Naive B cell (primary cell): ENCODE measurements at places on chromosomes 5 and 9.

GRCh38 chr9:72955571-72955970, 2.7 kb upstream of the ALDH1A1 start:
- DNase-seq, result no peak
- peaks cover 28% of the 10 kb centered on the region for H3K4me1 ChIP-seq
- H3K4me3 ChIP-seq, result no peak overlapping the region

DNA sequence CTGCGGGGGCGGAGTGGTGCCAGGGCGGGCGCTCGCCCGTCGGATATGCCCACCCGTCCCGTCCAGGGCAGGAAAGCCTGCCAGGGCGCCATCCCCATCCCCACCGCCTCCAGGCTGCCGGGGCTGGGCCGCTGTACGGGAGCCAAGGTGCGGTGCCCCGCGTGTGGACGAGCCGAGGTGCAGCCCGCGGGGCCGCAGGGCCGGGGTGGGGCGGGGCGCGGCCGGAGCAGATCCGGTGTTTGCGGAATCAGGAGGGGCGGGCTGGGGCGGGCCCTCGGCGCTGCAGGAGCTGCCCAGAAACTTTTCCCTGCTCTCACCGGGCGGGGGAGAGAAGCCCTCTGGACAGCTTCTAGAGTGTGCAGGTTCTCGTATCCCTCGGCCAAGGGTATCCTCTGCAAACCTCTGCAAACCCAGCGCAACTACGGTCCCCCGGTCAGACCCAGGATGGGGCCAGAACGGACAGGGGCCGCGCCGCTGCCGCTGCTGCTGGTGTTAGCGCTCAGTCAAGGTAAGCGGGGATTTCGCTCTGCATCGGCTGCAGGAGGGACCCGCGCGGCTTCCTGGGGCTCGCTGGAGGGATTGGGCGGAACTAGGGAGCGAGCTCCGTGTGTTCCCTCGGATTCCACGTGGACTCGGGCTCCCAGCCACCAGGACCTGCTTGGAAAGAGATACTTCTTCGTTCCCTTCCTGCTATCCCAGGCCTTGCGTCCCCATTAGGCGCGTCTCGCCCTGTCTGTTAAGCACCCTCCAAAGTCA, at the start of gene ITGA2:
ITGA2 (plus strand) TSS at position 328 of the 756 bp plus-strand sequence; CDS start at position 445, 117 bp downstream.
- peak within 1 kb of the TSS; percentile 69 for H3K4me3 ChIP-seq
- peak; percentile 5 for DNase-seq
- peaks cover 4% of the 10 kb centered on the region for H3K4me1 ChIP-seq
- H3K27me3 ChIP-seq, result peaks cover 59% of the 10 kb centered on the region
- no peak within 1 kb of the TSS for H3K27ac ChIP-seq

- H3K4me1 ChIP-seq, result peaks cover 45% of the 10 kb centered on the region
- no peaks in the 10 kb centered on the region for H3K27me3 ChIP-seq
- no peak overlapping the region for H3K4me3 ChIP-seq
- H3K27ac ChIP-seq, result peak overlapping the region; percentile 61
- no peak for DNase-seq
These were observed 3.1 kb upstream of the ZCCHC10 start for GRCh38 chr5:133029416-133029815.

DNA sequence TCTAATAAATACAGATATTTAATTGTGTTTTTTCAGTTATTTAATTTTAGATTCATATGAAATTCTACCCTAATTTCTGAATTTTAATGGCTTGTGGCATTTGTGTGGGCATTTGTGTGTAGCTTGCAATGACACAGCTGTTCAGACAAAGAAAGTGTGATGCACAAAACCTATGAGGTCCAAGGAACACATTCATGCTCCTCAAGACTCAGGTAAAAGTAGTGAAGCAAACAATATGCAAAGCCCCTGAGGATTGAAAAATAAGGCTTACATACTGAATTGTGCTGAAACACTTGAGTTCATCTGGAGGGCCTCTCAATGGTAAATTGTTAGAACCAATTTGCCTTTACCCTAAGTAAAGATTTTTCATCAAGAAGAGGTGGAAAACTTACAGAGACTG, 28.1 kb downstream of the IL7R start:
- peaks cover 15% of the 10 kb centered on the region for H3K4me1 ChIP-seq
- no peaks in the 10 kb centered on the region for H3K27me3 ChIP-seq
- no peak for DNase-seq

DNA sequence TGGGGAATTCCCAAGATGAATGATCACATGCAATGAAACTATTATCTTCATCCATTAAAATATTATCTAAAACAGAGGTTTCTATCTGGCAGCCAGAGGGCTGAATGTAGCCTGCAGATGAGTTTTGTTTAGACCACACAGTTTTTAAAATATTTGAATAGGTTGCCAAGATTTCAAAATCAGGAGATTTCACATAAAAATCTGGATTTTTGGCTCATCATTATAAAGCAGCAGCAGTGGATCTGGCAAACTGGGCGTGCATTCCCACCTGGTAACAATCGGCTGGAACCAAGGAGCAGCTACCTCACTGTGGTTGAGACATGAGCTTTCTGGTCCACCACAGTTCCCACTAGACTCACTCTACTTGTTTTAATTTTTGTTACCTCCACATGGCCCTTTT, 155.1 kb downstream of the BNC2 start:
- DNase-seq, result no peak
- no peak overlapping the region for H3K27ac ChIP-seq
- H3K4me3 ChIP-seq, result no peak overlapping the region
- no peaks in the 10 kb centered on the region for H3K4me1 ChIP-seq

DNA sequence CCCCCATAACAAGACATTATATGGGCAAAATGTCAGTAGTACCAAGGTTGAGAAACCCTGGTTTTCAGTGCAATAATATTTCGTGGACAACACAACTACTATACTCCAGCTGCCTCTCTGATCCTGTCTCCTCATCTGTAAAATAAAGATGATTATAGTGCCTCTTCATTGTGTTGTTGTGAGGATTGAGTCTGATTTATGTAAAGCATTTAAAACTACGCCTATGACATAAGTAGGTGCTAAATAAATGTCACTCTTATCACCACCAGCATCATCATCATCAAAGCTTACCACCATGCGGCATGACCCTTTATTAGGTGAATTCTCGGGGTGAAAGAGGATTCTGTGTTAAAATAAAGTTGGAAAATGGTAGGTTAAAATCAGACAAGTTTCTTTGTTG, 67.8 kb upstream of the IFNE start:
- DNase-seq, result no peak
- peaks cover 37% of the 10 kb centered on the region for H3K27me3 ChIP-seq
- no peak overlapping the region for H3K4me3 ChIP-seq

- H3K27ac ChIP-seq, result no peak overlapping the region
- no peak for DNase-seq
- peaks cover 5% of the 10 kb centered on the region for H3K27me3 ChIP-seq
- H3K4me3 ChIP-seq, result no peak overlapping the region
These were observed 12.0 kb downstream of the GDF9 start for GRCh38 chr5:132854301-132854700.

DNA sequence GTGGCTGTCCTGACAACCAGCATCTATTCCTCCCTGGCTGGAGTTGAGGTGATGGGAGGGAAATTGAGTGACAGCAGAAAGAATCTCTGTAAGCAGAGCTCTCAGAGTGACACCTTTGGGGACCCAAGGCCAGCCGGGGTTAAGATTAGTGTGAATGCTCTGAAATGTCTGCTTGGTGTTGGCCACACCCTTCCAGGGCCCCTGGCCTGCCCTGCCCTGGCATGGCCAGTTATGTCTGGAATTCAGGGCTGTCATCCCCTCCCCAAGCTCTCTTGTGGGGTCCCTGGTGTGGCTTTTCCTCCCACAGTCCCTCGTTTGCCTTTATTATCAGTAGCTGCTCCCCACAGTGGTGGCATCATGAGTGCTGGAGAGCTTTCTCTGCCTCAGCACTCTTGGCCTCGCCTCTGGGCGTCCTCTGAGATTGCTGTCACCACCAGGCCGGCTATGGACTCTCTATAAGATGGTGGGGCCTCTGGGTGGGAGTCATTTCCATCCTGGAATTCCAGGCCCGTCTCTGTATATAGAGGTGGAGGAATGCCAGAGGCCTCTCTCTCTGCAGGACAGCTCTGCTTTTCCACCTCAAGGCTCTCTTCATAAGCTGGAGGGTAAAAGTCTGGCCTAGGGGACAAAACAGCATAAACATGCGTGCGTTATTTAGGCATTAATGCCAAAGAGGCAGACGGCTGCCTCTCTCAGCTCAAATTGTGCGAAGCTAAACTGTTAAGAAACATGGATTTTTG, 3.6 kb downstream of the TMEM252 start:
- H3K27me3 ChIP-seq, result no peaks in the 10 kb centered on the region
- peaks cover 5% of the 10 kb centered on the region for H3K4me1 ChIP-seq
- H3K36me3 ChIP-seq, result no peaks in the 10 kb centered on the region
- H3K4me3 ChIP-seq, result no peak overlapping the region
- no peak overlapping the region for H3K27ac ChIP-seq

- no peak for DNase-seq
- no peak overlapping the region for H3K4me3 ChIP-seq
- H3K27me3 ChIP-seq, result no peaks in the 10 kb centered on the region
- no peak overlapping the region for H3K27ac ChIP-seq
- no peaks in the 10 kb centered on the region for H3K4me1 ChIP-seq
- peaks cover 35% of the 10 kb centered on the region for H3K36me3 ChIP-seq
These were observed 39.9 kb downstream of the DDX46 start for GRCh38 chr5:134798468-134798867.

- peaks cover 3% of the 10 kb centered on the region for H3K27me3 ChIP-seq
- H3K27ac ChIP-seq, result peak overlapping the region; percentile 15
- peaks cover 23% of the 10 kb centered on the region for H3K36me3 ChIP-seq
These were observed 131.3 kb downstream of the AOPEP start for GRCh38 chr9:94857791-94858190.

- no peak for DNase-seq
- H3K4me1 ChIP-seq, result peaks cover 58% of the 10 kb centered on the region
- H3K27me3 ChIP-seq, result no peaks in the 10 kb centered on the region
- peaks cover 3% of the 10 kb centered on the region for H3K36me3 ChIP-seq
- peak overlapping the region; percentile 61 for H3K27ac ChIP-seq
- H3K4me3 ChIP-seq, result peak overlapping the region; percentile 80
These were observed 26.9 kb downstream of the CSNK1G3 start for GRCh38 chr5:123538670-123539459.

DNA sequence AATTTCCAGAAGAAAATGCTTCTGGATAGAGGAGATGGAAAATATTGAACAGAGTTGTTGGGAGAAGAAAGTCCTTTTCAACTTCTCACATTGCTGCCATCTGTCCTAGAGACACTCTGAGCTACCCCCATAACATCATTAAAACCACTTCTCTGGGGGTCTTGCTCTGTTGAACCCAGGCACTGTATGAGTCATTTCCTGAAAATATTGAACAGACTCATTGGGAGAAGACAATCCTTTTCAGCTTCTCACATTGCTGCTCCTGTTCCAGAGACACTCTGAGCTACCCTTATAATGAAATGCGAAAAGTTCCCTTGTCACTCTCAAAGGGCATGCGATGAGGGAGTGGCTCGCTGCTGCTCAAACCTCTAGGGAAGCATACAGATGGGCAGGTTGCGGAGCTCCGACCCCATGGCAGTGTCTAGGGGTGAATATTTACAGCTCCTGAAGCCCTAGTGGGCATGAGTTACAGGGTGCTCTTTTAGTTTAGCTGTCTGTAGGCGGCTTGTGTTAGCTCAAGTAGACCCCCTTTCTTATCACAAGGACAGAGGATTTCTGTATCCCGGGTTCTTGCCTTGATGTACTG, 90.7 kb downstream of the CDKN2A start:
- H3K4me3 ChIP-seq, result no peak overlapping the region
- no peaks in the 10 kb centered on the region for H3K4me1 ChIP-seq
- no peak overlapping the region for H3K27ac ChIP-seq
- no peak for DNase-seq

- peaks cover 13% of the 10 kb centered on the region for H3K4me1 ChIP-seq
- H3K4me3 ChIP-seq, result no peak overlapping the region
- H3K27ac ChIP-seq, result no peak overlapping the region
- no peak for DNase-seq
These were observed 164.0 kb downstream of the CCDC192 start for GRCh38 chr5:127867022-127867783.

GRCh38 chr9:2469681-2470221, 151.8 kb upstream of the VLDLR start:
- H3K27me3 ChIP-seq, result peaks cover 22% of the 10 kb centered on the region
- H3K4me1 ChIP-seq, result no peaks in the 10 kb centered on the region
- DNase-seq, result no peak
- no peak overlapping the region for H3K4me3 ChIP-seq
- no peaks in the 10 kb centered on the region for H3K36me3 ChIP-seq
- peak overlapping the region; percentile 8 for H3K27ac ChIP-seq

DNA sequence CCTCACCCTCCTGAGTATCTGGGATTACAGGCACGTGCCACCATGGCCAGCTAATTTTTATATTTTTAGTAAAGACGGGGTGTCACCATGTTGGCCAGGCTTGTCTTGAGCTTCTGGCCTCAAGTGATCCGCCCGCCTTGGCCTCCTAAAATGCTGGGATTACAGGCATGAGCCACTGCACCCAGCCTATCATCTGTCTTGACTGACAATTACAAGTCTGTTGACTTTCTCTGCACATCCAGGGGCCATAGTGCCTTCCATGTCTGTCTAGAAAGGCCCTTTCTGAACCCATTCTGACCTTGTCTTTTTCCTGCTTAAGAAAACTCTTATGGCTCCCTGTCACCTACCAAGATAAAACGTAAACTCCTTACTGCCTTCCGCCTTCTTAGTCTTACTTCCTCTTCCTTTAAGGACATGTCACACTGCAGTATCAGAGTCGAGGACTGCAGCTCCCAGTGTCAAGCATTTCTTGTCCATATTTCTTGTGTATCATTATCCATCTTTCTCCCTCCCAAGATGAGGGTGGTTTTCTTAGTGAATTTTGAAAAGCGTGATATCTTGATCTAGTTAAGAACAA, 49.9 kb upstream of the SHB start:
- H3K36me3 ChIP-seq, result no peaks in the 10 kb centered on the region
- peaks cover 20% of the 10 kb centered on the region for H3K27me3 ChIP-seq
- no peak overlapping the region for H3K4me3 ChIP-seq

- no peak for DNase-seq
- peaks cover 17% of the 10 kb centered on the region for H3K27me3 ChIP-seq
- peaks cover 16% of the 10 kb centered on the region for H3K4me1 ChIP-seq
- H3K27ac ChIP-seq, result no peak overlapping the region
- no peak overlapping the region for H3K4me3 ChIP-seq
These were observed 24.3 kb upstream of the OTULINL start for GRCh38 chr5:14557203-14557770.

DNA sequence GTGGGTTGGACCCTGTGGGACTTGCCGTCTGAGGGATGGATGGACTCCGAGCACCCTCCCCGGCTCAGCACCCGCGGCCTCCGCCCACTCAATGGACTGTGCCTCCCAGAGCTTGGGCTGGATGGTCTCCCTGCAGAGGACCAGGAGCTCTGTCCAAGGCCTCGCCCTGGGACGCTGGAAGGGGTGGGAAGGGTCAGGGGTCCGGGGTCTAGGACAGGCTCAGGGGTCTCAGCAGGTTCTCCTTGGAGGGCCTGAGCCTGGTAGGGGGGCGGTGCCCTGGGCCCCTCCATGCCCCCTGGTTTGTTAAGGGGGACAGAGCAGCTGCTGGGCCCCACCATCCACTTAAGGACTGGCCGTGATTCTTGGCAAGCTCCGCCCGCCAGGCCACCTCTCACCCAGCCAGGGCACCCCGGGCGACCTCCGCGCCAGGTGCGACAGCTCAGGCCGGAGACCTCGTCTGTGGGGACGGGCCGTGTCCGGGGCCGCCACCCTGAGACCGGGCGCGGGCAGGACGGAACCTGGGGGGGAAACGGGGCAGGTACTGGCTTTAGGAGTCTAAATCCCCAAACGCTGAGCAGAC, 29.2 kb downstream of the EXOC3 start:
- peaks cover 29% of the 10 kb centered on the region for H3K27me3 ChIP-seq
- H3K27ac ChIP-seq, result no peak overlapping the region

GRCh38 chr5:90022002-90022710, 387.4 kb downstream of the CETN3 start:
- no peak overlapping the region for H3K27ac ChIP-seq
- peaks cover 11% of the 10 kb centered on the region for H3K4me1 ChIP-seq
- H3K4me3 ChIP-seq, result no peak overlapping the region
- H3K36me3 ChIP-seq, result no peaks in the 10 kb centered on the region
